Activated naive CD8-positive, alpha-beta T cell treated with anti-CD3 and anti-CD28 coated beads, Interleukin-2, amount 10 ng/mL, durations not matched to agents 7 days and 5 days (primary cell): ENCODE measurements at places on chromosomes 13 and 19. TPM values are rescaled to one million over a fixed set of nuclear protein-coding genes. Genes with fewer than 3 reads are reported as not detected.

GRCh38 chr13:34990399-34991214 lies 48.5 kb downstream of the NBEA start:
- H3K4me3 ChIP-seq = no peak overlapping the region
- H3K27ac ChIP-seq = no peak overlapping the region
- peaks cover 2% of the 10 kb centered on the region for H3K36me3 ChIP-seq
- no peaks in the 10 kb centered on the region for H3K27me3 ChIP-seq

DNA sequence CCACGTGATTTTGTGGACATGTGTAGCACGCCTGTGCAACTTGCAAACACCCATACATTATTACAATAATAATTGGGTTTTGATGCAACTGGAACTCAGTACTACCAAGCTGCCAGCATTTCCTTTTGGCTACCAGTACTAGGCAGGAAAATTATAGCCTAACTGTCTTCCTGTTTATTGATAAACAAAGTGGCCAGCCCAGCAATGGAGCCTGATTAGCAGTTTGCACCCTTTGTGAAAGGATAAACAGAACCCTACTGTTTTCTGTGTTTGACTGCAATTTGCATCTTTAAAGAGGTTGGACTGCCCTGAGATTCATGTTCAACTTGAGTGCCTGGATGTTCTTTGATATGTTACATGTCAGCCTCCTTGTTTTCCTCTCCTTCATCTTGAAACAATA lies 173.9 kb downstream of the ZIC5 start:
- no peaks in the 10 kb centered on the region for H3K36me3 ChIP-seq
- no peak overlapping the region for H3K27ac ChIP-seq
- no peaks in the 10 kb centered on the region for H3K4me1 ChIP-seq
- DNase-seq = no peak
- H3K27me3 ChIP-seq = no peaks in the 10 kb centered on the region

DNA sequence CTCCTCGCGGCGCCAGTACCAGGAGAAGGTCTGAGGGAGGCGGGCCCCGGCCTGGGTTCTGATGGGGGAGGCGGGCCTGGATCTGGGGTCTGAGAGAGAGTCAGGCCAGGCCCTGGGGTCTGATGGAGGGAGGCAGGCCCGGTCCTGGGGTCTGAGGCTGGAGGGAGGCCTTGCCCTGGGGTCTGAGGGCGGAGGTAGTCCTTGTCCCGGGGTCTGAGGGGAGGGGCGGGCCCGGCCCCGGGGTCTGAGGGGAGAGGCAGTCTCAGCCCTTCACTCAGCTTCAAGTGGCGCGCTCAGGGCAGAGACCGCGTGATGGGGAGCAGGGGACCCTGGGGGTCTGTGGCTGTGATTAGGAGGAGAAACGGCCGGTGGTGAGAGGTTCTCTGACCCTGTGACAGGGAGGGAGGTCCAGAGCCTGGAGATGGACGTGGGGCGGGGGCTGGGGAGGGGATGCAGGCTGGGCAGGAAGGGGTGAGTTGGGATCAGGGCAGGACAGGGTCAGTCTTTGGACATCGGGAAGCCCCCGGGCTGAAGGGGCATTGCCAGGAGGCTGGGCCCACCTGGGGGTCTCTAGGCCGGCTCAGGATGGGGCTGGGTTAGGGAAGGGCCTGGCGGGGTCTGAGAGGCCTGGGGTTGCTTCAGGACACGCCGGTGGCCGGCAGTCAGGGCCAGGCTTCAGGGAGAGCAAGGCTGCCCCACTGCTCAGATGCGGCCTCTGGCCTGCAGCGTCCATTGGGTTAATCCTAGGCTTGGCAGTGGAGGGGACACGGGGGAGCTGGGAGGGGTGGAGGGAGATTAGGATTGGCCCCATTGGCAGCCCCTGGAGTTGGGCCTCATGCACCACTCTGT lies 18.7 kb downstream of the HCN2 start:
- H3K27ac ChIP-seq = peak overlapping the region; percentile 71
- peaks cover 16% of the 10 kb centered on the region for H3K4me1 ChIP-seq
- no peak for DNase-seq
- H3K4me3 ChIP-seq = peak overlapping the region; percentile 66

GRCh38 chr13:24306632-24307031 lies 2.7 kb upstream of the C1QTNF9 start:
- no peak for DNase-seq
- no peaks in the 10 kb centered on the region for H3K4me1 ChIP-seq
- no peaks in the 10 kb centered on the region for H3K27me3 ChIP-seq
- no peak overlapping the region for H3K27ac ChIP-seq
- peaks cover 22% of the 10 kb centered on the region for H3K36me3 ChIP-seq

DNA sequence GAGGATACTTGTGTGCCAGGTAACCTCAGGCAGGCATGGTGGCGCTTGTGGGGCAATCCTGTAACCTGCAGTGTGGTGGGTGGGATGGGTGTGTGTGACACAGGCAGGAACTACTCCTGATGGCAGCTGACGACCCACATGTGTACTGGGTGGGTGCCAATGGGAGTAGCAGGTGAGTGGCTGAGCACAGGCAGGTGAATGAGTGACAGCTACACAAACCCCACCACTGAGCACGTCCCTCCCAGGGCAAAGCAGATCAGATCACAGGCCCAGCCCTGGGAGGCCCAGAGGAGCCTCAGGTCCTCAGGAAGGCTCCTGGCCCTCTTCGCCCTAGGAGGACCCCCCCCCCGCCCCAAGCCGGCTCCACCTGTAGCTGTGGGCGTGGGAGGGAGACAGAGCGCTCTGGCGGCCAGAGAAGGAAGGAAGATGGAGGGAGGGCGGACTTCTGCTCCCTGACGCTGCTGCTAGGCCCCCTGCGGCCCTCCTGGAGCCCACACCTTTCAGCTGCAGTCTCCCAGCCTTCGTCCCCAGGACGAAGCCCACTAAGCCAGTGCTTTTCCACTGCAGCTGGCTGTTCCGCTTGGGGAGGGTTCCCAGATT lies 1.3 kb upstream of the ZNF181 start:
- H3K36me3 ChIP-seq = peaks cover 11% of the 10 kb centered on the region
- H3K27me3 ChIP-seq = peaks cover 2% of the 10 kb centered on the region
- peaks cover 19% of the 10 kb centered on the region for H3K4me1 ChIP-seq
- peak; percentile 33 for DNase-seq

- no peak overlapping the region for H3K27ac ChIP-seq
- peaks cover 36% of the 10 kb centered on the region for H3K4me1 ChIP-seq
- H3K27me3 ChIP-seq = no peaks in the 10 kb centered on the region
Measured at GRCh38 chr19:3161453-3161852, 17.1 kb upstream of the S1PR4 start.

DNA sequence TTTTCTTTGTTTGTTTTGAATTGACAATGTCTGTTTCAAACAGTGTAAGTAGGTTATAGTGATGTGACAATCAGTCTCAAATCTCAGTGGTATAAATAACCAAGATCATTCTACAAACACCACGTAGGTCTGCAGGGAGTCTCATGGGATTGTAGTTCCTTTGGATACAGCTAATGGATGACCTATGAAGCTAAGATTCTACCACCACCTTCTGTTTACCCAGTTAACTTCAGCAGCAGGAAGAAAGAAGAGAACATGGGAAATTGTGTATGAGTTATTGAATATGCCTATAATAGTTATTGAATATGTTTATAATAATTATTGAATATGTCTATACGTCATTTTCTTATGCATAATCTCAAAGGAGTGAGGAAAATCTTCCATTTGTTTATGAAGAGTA lies 63.9 kb upstream of the SLITRK5 start:
- H3K36me3 ChIP-seq = no peaks in the 10 kb centered on the region
- DNase-seq = no peak
- no peaks in the 10 kb centered on the region for H3K27me3 ChIP-seq
- H3K27ac ChIP-seq = no peak overlapping the region

GRCh38 chr13:21014502-21015170 lies 46.8 kb downstream of the LATS2 start:
- H3K4me1 ChIP-seq = peaks cover 27% of the 10 kb centered on the region
- no peak overlapping the region for H3K27ac ChIP-seq
- no peaks in the 10 kb centered on the region for H3K27me3 ChIP-seq
- no peak for DNase-seq
- H3K36me3 ChIP-seq = peaks cover 4% of the 10 kb centered on the region

The ANGPTL8 gene
- total RNA-seq = not detected
